ENCODE measurements at places on chromosomes 3 and 15. TPM values are rescaled to one million over a fixed set of nuclear protein-coding genes. Genes with fewer than 3 reads are reported as not detected.

Gene DNAH12
- total RNA-seq: 1.6 TPM

Gene ACP3
- 0.59 TPM for total RNA-seq

GRCh38 chr3:134065252-134066157 lies 35.8 kb upstream of the SLCO2A1 start:
- no peak for DNase-seq

DNA sequence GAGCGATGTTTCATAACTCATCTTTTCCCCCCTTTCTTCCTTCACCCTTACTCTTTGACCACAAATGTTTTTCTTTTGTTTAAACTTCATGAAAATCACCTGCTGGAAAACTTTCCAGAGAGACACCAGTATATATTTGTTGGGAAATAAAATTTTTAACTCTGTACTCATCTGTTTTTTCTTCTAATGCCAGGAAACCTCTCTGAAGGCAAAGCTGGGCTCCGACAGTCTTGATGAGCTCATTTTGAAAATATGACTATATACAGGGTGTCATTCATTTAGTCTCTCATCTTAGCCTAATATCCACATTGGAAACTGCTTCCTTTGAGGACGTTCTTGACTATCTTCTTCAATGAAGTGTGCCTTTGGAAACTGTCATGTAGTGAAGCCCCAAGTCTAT lies 339.6 kb upstream of the ROBO2 start:
- no peak for DNase-seq

DNA sequence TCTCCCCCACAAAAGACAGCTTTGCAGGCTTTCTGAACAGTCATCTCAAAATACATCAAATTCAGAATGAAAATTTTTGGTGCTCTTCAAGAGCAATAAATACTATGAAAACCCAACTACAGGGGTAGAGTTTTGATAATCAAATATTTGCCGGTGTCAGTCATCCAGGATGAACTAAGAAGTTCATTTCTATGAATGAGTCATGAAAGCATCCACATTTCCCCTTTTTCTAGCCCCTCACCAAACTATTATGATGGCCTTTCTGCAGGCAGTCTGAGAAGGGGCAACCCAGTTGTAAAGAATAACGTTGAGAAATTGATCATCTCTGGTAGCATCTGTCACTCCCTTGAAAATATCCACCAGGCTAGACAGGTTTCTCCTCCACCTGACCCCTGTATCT lies 3.1 kb upstream of the LPCAT4 start:
- no peak for DNase-seq
